ENCODE measurements at places on chromosomes 16 and 17.

GRCh38 chr17:80811181-80812105, 180.2 kb upstream of the CHMP6 start:
- H3K4me3 ChIP-seq, result no peak overlapping the region
- peaks cover 19% of the 10 kb centered on the region for H3K4me1 ChIP-seq
- H3K36me3 ChIP-seq, result peaks cover 4% of the 10 kb centered on the region
- no peaks in the 10 kb centered on the region for H3K27me3 ChIP-seq

GRCh38 chr17:80991645-80992076, at the start of gene CHMP6:
Gene CHMP6 (plus strand): TSS chr17:80991841. CDS start chr17:80991919, 78 bp downstream.
- H3K4me1 ChIP-seq, result peaks cover 49% of the 10 kb centered on the region
- no peak within 1 kb of the TSS for H3K27ac ChIP-seq
- H3K27me3 ChIP-seq, result no peaks in the 10 kb centered on the region
- DNase-seq, result peak; percentile 80

DNA sequence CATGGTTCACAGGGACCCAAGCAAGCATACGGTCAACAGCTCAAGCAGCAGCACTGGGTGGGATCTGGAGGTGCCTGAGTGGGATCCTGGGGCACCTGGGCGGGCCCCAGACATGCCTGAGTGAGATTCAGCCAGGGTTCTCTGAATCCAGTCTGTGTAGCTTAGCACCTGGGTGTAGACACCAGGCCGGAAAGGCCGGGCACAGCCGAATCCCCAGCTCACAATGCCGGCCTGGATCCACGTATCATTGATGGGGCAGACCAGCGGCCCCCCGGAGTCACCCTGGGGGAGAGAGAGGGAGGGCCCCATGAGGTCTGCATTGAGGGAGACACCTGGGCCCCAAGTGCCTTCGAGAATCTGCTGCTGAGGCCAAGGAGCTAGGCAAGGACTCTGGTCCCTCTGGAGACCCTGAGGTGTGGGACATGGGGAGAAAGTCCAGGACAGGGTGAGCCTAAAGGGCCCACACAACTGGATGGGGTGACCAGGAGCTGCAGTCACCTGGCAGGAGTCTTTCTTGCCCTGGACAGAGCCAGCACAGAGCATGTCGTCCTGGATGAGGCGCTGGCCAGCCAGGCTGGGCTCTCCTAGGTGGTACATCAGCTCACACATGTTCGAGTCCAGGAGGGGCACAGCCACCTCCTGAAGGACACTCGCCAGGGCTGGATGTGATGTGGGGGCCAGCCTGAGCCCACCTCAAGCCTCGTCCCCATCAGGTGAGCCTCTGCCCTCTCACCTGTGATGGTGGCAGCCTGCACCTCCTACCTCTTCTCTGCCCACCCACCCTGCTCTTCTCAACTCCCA, 9.7 kb downstream of the ZG16B start:
- no peak overlapping the region for H3K27ac ChIP-seq
- DNase-seq, result no peak
- H3K36me3 ChIP-seq, result no peaks in the 10 kb centered on the region
- peaks cover 5% of the 10 kb centered on the region for H3K27me3 ChIP-seq
- H3K4me1 ChIP-seq, result peaks cover 21% of the 10 kb centered on the region

DNA sequence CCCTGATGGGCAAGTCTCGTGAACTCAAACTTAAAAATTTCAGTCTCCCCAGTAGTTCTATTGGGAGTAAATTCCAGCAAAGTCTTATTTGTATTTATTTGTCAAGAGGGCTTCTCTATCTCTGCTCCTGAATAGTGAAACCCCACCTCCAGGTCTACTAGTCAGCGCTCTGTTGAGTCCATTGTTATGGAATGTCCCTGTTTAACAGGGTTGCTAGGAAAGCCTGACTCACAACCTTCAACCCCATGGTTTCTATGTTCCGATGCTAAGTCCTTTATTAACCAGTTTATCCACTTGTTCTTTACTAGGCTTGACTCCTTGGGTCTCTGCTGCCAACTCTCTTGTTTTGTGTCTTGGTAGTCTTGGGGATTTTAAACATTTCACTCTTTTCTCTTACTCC, 250.7 kb upstream of the MYOCD start:
- H3K4me1 ChIP-seq, result no peaks in the 10 kb centered on the region
- H3K27me3 ChIP-seq, result no peaks in the 10 kb centered on the region
- no peak overlapping the region for H3K4me3 ChIP-seq
- no peak for DNase-seq
- H3K36me3 ChIP-seq, result no peaks in the 10 kb centered on the region

DNA sequence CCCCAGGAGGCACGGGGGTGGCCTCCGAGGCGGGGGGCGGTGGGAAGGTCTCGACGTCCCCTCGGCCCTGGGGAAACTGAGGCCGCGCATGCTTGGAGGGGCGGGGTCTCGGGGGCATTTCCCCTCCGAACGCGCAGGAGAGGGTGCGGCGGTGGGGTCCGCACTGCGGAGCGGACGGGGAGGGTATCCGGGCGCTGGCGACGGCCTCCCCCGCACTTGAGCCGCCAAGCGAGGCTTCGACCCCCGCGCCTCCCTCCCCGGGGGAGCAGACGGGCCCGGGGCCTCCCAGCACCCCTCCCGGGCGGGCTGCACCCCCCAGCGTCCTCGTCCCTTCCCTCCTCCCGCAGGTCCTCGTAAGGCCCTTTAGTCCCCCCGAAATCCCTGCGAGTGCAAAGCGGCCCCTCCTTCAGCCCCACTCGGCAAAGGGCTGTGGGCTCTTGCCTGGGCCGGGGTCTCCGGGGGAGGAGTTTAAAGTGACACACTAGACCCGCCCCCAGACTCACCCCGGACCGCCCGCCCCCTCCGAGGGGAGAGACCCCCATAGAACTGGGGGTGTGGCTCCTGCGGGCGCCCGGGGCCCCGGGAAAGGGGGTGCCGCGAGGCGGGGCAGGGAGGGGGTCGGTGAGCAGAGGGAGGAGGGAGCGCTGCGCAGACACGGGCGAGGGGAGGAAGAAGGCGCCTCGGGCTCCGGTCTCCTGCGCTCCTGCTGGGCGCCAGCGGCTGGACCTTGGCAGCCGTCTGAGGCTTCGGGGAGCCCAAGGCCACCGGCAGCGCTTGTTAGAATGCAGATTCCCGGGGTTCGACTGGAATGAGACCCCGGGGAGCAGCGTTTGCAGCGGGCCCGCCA, 632 bp downstream of the BAIAP3 start:
- no peak overlapping the region for H3K27ac ChIP-seq
- H3K4me3 ChIP-seq, result peak overlapping the region; percentile 16

DNA sequence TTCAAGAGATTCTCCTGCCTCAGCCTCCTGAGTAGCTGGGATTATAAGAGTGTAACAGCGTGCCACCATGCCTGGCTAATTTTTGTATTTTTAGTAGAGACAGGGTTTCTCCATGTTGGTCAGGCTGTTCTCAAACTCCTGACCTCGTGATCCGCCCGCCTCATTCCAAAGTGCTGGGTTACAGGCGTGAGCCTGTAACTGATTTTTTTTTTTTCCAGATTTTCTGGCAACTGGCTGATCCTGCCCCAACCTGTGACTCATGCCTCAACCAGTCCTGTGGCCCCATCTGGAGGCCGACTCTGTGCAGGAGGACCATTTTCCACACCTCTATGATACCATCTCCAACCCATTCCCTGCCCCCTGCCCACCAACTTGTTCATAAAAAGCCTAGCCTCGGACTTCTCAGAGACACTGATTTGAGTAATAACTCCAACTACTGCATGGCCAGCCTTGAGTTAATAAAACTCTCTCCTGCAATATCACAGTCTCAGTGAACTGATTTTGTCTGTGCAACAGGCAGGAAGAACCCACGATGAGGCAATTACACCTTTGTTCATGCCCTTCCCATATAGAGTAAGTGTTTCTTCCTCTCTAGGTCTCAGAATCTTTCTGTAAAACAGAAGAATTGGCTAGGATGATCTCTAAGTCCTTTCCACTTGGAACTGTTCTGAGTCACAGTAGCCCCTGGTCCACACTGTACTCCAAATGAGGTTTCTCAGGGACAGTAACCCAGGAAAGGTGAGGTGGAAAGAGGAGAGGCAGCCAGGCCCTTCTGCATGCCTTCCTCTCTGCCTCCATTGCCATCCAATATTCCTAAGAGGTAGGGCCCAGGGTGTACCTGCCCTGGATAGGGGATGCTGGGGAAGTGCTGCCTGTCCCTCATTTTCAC, 8.8 kb upstream of the CNOT1 start:
- H3K27ac ChIP-seq, result no peak overlapping the region
- H3K4me1 ChIP-seq, result no peaks in the 10 kb centered on the region

DNA sequence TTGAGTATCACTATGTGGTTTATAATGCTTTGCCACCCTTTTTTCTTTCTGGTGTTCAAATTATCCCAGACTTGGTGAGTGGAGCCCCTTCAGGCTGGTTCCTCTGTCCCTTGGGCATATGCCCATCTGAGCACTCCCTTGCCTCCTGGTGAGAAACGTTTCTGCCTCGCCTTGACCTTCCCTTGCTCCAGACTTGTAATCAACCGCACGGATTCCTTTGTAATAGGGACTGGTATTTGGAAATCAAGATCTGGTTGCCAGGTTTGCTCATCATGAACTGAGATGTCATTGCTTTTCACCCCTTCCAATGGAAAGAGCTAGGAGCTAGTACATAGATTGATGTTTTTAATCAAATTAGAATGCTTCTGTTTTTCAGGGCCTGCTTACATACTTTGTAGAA, 43.7 kb downstream of the SEC14L1 start:
- H3K27ac ChIP-seq, result no peak overlapping the region
- H3K4me3 ChIP-seq, result no peak overlapping the region
- DNase-seq, result no peak

- peaks cover 62% of the 10 kb centered on the region for H3K4me1 ChIP-seq
- no peak overlapping the region for H3K4me3 ChIP-seq
- H3K36me3 ChIP-seq, result peaks cover 48% of the 10 kb centered on the region
- DNase-seq, result no peak
These were observed 26.6 kb downstream of the PEMT start for GRCh38 chr17:17564896-17565295.

GRCh38 chr17:11279776-11280344, 38.8 kb downstream of the SHISA6 start:
- no peak overlapping the region for H3K27ac ChIP-seq
- H3K4me3 ChIP-seq, result no peak overlapping the region
- peaks cover 7% of the 10 kb centered on the region for H3K36me3 ChIP-seq
- DNase-seq, result no peak

All from spinal cord (tissue), 10 donors.